Activated CD4-positive, alpha-beta T cell treated with anti-CD3 and anti-CD28 coated beads, Interleukin-2, amount 50 U/mL, for 1 hour (primary cell): ENCODE measurements at places on chromosomes 12 and 14.

- no peak for DNase-seq
These were observed 454.9 kb downstream of the ATP23 start for GRCh38 chr12:58396239-58396638.

GRCh38 chr12:128316973-128317526 lies 50.1 kb downstream of the TMEM132C start:
- DNase-seq: no peak

- no peak for DNase-seq
These were observed 98.1 kb downstream of the DDHD1 start for GRCh38 chr14:53055003-53055402.

- no peak for DNase-seq
These were observed 126.0 kb downstream of the NTF3 start for GRCh38 chr12:5557906-5558305.

- no peak for DNase-seq
These were observed 578.4 kb upstream of the STXBP6 start for GRCh38 chr14:25628390-25628789.

GRCh38 chr14:105224845-105225570 lies 23.3 kb upstream of the BTBD6 start:
- DNase-seq: no peak

GRCh38 chr12:118821386-118821925 lies 159.9 kb upstream of the SRRM4 start:
- DNase-seq: no peak

DNA sequence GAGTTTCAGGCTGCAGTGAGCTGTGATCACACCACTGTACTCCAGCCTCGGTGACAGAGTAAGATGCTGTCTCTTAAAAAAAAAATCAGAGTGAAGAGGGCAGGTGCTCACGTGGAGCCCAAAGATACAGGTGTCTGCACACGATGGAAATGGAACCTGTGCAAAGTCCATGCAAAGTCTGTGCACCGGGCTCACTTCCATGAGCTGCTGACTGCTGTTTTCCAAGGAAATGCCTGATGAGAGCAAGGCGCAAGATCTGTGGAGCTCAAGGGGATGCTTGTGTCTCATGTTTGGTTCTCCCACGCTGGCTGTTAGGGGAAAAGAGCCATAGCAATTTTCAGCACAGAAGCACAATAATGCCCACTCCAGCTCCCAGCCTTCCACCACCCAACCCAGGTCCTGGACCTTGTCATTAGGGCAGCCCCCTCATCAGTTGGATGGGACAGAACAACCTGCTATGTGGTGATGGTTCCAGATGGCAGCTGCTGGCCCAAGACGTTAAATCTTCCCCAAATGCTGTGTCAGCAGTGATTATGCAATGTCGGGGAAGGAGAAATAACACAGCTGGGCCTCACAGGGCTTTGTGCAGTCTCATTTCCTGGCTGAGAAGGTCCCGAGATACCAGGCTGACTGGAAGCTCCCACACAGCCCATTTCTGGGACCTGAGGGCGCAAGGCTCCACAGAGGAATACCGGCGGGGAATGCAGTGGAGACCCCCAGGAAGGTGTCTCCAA lies 27.9 kb upstream of the DICER1 start:
- no peak for DNase-seq

DNA sequence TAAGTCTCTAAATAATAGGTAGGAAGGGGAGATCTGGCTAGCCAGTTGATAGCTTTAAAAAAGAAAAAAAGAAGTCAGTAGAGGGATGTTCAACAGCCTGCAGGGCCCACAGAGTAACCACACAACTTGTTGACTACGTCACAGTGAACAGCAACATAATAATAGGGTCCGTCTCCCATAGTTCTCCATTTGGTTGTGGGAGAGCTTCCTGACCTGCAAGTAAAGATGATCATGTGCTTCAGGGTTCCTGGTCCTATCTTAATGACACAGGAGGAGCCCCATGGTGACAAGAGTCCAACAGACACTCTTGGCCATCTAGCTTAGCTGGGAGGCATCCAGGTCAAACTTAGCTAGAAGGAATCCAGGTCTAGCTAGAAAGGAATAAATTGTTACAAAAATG lies 36.2 kb downstream of the FGD6 start:
- DNase-seq: no peak

- no peak for DNase-seq
These were observed 827.6 kb downstream of the NRXN3 start for GRCh38 chr14:78997811-78998210.

DNA sequence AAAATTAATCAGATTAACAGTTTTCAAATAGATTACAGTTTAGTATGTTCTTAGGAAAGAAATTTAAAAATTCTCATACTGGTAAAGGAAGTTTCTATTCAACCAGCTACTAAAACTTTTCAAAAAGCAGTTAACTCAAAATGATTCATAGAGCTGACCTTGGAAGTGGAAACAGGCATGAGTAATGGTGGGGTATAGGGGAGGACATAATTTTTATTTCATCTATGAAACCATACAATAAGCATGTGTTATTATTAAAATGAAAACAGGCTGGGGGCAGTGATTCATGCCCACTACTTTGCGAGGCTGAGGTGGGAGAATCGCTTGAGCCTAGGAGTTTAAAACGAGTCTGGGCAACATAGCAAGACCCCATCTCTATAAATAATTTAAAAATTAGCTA lies 73.0 kb downstream of the DNAI7 start:
- DNase-seq: no peak

GRCh38 chr14:95683793-95684192 lies 2.4 kb upstream of the TCL1B start:
- peak; percentile 14 for DNase-seq

DNA sequence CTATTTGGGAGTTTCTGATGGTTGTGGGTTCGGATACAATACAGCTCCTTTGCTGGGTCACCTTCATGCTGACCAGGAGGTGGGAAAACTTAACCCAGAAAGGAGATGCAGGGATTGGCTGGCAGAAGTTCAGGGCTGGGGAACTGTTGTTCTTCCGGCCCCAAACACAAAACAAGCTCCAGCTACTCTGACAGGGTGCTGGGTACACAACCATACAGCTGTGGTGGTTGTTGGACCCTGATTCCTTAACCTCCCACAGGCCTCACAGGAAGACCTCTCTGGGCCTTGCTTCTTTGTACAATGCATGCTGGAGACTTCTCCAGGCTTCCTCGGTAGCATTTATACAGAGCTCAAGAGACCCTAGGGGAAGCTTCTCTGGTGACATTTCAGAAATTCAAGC lies 47.6 kb downstream of the CPM start:
- no peak for DNase-seq
